Ascending aorta (tissue), 2 donors: ENCODE measurements at places on chromosomes 2 and 18. TPM values are rescaled to one million over a fixed set of nuclear protein-coding genes. Genes with fewer than 3 reads are reported as not detected.

GRCh38 chr2:9739531-9739964 lies 103.7 kb upstream of the TAF1B start:
- H3K4me1 ChIP-seq, result no peaks in the 10 kb centered on the region
- peak; percentile 76 for DNase-seq
- peak overlapping the region; percentile 61 for H3K4me3 ChIP-seq
- H3K27ac ChIP-seq, result peak overlapping the region; percentile 56
- H3K36me3 ChIP-seq, result no peaks in the 10 kb centered on the region

DNA sequence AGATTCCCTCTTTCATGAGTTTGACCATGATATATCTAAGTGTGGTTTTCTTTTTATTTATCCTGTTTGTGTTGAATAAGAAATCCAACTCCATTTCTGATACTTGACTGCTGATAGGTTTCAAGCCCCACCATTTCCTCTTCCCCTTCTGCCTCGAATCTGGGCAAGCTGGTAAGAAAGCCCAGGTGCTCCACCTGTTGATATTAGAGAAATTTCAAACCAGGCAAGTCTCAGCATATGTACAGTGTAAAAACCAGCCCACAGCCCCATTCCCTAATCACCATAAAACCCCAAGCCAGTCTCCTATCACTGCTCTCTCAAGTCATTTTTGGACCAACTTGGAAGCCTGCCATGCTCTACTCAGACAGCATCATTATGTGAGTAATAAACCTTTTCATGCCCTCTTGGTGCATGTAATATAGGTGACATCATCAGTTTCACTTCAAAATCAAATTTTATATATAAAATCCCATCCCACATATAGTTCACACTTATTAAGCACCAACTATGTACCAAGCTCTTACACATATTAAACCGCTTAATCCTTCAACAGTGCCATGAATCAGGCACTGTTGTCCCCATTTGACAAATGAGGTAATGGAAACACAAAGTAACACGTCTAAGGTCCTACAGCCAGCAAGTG lies 46.6 kb downstream of the SMAD2 start:
- H3K4me3 ChIP-seq, result no peak overlapping the region
- DNase-seq, result no peak
- no peak overlapping the region for H3K27ac ChIP-seq
- peaks cover 24% of the 10 kb centered on the region for H3K36me3 ChIP-seq
- no peaks in the 10 kb centered on the region for H3K4me1 ChIP-seq

GRCh38 chr2:96884299-96885094 lies 14.6 kb upstream of the SEMA4C start:
- peaks cover 22% of the 10 kb centered on the region for H3K4me1 ChIP-seq
- no peak overlapping the region for H3K27ac ChIP-seq
- no peak for DNase-seq
- no peaks in the 10 kb centered on the region for H3K36me3 ChIP-seq
- H3K27me3 ChIP-seq, result no peaks in the 10 kb centered on the region

GRCh38 chr18:8051453-8051852 lies 484.3 kb downstream of the PTPRM start:
- no peak for DNase-seq
- no peak overlapping the region for H3K27ac ChIP-seq
- peaks cover 10% of the 10 kb centered on the region for H3K4me1 ChIP-seq
- no peaks in the 10 kb centered on the region for H3K27me3 ChIP-seq
- H3K4me3 ChIP-seq, result no peak overlapping the region

The TRIM43 gene
- total RNA-seq, result not detected

The TLX2 gene
- total RNA-seq, result not detected

The TNFRSF11A gene
- 2.7 TPM for total RNA-seq

The IL1F10 gene
- not detected for total RNA-seq
